HFFc6 (cell line): ENCODE measurements at places on chromosomes 7 and 10.
A peak's percentile ranks its signal among the peaks of the same experiment; 100 is the strongest.

GRCh38 chr10:119416855-119417254 is 125.7 kb downstream of the RGS10 start:
- DNase-seq: peak; percentile 10

DNA sequence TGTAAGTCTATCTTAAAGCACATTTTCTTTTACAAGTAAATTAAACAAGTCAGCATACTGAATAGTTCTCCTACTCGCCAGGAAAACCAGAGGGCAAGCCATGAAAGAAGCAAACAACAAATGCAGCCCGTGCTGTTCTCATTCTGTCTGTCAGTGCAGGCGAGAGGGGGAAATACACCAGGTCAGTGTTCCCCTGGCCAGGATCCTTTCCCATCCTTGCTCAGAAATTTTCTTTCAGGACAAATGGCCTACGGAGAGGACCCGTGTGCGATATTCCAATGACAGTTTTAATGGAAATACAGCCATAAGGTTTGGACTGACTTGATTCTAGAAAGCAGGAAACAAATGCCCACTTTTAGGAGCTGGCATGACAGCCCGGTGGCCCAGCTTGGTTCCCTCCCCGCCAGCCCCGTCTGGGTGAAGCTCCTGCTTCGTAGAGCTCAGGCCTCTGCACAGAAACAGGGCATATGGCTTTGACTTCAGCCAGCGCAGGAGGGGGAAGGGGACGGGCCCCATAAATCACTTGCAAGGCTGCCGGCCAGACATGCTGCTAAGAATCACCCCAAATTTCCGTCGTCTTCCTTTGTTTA is 67.8 kb downstream of the FRMD4A start:
- DNase-seq: no peak

GRCh38 chr10:129870961-129871621 is 93.0 kb downstream of the EBF3 start:
- DNase-seq: no peak

DNA sequence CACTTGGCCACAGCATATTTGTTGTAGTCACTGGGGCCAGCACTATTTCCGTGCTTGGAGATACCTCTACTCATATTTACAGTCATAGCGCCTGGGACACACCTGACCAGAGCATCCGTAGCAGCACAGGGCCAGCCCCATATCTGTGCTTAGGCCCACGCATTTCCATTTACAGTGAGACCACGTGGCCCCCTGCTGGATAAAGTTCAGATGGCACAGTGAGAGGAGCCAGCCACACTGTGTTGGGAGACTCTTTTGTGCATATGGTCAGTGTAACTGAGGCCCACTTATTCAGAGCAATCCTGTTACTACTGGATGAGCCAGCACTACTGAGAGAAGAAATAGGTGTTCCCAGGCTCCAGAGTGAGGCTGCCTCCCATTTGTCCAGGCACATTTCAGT is 455.3 kb downstream of the REEP3 start:
- no peak for DNase-seq

DNA sequence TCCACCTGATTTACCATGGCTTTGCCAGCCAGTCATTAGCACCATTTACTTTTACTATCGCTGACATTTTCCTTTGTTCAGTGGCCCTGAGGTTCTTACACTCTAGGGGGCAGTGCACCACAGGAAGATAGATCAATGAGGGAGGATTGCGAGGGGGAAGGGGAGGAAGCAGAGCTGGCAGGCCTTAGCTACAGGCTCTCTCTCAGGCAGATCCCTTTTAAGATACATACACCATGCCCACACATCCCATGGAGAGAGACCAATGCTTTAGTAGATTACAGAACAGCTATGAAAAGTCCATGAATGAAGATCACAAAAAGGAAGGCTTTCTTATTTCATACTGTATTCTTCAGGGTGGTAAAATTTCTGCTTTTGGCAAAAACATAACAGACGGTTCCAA is 47.4 kb downstream of the DENND11 start:
- DNase-seq: peak; percentile 47

GRCh38 chr10:70690589-70690988 is 18.3 kb downstream of the ADAMTS14 start:
- DNase-seq: no peak

GRCh38 chr10:61063901-61064300 is 119.9 kb upstream of the RHOBTB1 start:
- no peak for DNase-seq

- DNase-seq: no peak
These were observed 127.5 kb downstream of the MAD1L1 start for GRCh38 chr7:2105280-2105679.

- no peak for DNase-seq
These were observed 60.2 kb downstream of the MPP7 start for GRCh38 chr10:28242555-28243204.

DNA sequence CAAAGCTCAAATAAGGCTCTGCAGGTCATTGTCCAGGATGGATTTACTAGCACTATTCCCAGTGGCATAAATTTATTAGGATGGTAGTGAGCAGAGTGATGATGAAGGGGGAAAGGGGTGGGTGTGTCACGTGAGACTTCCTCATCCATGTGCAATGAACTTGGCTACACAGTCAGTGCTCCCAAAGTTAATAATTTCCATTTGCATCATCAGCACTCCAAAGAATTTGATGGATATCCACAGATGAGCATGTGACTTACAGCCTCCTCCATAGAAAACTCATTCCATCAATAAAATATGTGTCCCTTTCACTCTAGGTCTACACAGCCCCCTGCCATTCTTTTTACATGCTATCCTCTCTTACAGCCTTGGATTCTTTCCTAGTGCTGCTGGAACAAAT is 142.6 kb upstream of the PLPP4 start:
- no peak for DNase-seq
